Activated T-helper 1 cell treated with anti-CD3 and anti-CD28 coated beads, Interleukin-2, amount 50 U/mL, for 16 hours (primary cell): ENCODE measurements at places on chromosomes 1 and 21.

DNA sequence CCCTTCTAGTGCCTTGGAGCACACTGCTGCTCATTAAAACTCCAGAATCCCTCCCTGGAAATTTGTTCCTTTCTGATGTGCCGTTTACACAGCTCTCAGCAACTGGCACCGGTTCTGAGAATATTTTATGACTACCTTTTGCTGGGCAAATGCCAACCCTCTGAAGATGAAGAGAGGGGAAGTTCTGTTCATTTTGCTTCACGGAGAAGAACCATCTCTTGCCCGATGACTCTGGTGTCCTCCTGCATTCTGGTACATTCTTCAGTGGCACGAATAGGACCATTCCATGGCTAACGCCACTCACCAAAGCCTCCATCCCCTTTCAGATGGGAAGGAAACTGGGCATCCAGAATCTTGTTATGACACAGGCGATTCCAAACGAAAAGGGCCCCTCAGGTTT, 96.2 kb upstream of the SIM2 start:
- no peak for DNase-seq

DNA sequence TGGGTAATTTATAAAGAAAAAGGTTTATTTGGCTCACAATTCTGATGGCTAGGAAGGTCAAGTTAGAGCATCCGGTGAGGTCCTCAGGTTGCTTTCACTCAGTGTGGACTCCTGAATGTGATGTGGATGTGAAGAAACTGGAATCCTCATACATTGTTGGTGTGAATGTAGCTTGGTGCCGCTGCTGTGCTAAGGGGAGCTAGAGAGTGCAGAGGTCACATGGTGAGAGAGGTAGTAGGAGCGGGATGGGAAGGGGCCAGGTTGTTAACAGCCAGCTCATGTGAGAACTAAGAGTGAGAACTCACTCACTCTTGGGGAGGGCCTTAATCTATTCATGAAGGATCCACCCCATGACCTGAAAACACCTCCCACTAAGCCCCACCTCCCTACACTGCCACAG, 21.8 kb downstream of the ITSN1 start:
- no peak for DNase-seq

GRCh38 chr1:240104672-240105071, 13.0 kb downstream of the FMN2 start:
- no peak for DNase-seq

- DNase-seq = no peak
These were observed 16.1 kb upstream of the ARF1 start for GRCh38 chr1:228066416-228066815.

DNA sequence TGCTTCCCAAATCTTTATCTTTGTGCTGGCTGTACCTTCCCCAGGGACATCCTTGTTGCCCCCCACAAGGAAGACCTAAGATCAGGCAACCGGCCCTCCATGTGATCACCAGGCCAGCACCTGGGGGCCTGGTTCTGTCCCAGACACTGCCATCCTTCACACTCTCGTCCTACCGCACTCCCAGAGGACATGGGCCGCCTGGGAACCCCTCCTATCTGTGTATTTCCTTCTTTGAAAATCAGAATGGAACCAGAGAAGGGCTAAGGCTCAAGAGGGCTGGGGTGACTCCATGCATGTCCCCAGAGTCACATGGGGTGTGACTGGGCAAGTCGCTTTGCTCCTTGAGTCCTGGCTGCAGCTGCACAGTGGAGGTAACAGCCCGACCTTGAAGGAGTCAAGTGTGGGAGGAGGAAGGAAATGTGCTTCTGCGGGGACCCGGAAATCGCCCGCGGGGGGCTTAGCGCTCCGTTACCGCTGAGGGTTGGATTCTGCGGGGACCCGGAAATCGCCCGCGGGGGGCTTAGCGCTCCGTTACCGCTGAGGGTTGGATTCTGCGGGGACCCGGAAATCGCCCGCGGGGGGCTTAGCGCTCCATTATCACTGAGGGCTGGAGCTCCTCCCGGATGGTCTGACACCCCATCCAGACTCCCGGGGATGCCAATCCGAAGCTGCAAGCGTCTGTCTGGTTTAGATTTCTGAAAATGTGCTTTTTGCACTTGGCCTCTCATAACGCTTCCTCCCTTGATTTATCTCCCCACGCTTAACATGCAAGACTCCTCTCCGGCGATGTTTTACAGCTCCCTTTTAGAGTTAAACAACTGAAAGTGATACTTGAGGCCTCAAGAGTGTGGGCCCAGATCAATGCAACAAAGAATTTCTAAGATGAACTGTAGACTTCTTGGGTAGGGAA, 278.9 kb downstream of the NPHP4 start:
- DNase-seq = no peak

DNA sequence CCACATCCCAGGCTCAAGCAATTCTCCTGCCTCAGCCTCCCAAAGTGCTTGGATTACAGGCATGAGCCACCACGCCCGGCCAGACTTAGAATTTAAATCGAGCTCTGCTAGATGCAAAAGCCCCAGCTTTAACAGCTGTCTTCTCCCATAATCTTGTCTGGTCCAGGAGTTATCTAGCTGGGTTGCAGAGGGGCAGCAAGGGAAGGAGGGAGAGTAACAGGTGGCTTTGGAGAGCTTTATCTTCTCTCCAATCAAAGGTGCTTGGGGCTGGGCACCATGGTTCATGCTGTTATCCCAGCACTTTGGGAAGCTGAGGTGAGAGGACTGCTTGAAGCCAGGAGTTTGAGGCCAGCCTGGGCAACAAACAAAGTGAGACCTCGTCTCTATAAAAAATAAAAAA, 3.9 kb downstream of the RHBG start:
- no peak for DNase-seq

DNA sequence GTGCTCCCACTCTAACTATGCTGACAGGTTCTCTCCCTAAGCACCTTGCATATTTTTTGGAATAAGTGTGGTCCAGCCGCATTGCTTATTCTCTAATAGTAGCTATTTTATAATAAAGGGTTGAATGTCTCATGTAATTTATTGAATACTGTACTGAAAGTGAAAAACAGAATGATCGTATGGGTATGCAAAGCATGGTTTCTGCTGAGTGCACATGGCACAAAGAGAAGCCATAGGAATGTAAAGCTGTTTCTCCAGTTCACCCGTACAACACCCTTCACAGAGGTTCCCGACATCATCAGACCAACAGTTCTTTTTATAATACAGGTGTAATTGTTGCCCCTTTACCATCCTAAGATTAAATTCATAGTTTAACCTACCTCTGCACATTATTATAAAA, 8.9 kb upstream of the HAO2 start:
- DNase-seq = no peak

DNA sequence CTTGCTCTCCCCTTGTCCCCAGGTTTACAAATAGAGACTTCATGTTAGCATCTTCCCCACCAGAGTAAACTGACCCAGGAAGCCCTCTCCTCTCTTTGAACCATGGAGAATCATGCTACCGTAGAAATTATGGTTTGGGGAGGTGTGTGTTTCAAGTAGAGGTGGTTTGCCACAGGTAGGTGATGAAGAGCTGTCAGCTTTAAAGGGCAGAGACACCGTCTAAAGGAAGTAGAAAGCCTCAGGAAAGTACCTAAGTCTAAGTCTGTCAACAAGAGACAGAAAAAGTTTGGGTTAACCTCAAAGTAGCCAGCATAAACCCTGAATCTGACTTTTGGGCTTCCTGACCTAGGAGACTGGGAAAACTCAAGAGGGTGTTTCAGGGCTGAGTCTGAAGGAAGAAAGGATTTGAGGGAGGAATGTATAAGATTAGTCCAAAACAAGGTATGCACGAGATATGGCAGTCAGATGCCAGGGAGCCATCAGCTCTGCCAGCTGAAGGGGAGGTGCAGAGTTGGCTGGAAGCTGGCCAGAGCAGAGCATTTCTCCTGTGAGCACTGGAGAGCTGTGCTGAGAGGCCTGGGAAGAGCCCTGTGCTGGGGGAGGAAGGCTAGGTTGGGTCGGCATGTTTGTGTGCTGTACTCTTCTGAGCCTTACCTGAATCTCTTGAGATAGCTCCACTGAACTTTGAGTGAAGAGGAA, 14.3 kb downstream of the ADAMTSL4 start:
- no peak for DNase-seq

- no peak for DNase-seq
These were observed 128.6 kb upstream of the HOOK1 start for GRCh38 chr1:59686170-59686569.

DNA sequence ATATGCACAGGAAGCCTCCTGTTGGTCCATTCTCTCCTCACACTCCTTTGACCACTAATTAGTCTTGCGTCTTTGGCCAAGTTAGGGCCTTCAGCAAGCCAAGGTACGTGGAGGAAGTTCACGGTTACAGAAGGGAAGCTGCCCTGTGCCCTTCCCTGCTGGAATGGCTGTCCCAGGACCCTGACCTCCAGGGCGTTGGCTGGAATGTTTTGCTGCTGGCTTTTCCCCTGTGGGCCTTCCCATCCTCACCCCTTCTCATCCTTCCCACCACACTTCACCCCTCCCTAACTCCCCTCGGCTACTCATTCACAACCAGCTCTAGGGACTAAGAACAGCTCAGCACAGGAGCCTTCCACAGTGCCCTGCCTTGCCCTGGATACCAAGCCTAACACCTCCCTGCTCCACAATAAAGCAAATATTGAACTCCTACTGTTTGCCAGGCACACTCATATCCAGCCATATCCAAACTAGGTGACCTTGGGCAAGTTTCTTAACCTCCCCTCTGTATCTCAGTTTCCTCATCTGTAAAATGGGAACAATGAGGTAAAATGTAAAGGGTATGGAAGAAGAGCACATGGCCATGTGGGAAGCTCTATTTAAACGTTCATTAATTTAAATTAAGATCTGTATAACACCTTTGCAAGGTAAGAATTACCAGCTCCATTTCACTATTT, 8.8 kb upstream of the CDCP2 start:
- DNase-seq = no peak

DNA sequence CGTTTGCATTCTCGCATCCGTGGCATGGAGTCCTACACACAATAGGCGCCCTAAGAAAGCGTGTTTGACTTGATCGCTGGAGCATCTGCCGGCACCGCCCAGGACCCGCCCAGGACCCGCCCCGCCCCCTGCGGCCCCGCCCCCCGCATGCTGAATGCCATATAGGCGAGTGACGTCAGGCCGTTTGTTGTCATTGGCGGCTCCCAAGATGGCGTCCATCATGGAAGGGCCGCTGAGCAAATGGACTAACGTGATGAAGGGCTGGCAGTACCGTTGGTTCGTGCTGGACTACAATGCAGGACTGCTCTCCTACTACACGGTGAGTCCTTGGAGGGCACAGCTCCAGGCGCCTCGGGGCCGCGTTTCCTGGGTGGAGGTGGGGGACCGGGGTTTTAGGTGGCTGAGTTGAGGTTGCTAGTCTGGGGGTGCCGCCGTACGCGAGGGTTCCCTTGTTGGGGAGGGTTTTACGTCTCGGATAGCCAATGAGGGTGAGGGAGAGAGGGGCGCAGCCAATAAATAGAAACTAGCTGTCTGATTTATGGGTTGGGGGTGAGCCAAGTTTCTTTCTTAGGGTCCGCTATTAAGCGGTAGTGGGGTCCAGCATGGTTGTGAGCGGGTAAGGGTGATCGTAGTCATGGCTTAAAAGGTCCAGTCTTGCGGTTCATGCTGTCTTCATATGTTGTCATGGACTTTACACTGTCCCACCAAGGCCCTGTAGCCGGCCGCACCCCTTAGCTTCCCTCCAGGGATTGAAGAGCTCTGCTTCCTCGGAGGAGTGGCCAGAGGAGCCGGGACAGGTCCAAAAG, at the start of gene OSBPL9:
Gene OSBPL9, plus strand, starts transcription at position 190 of the 806 bp plus-strand sequence. Its CDS starts 19 bp downstream, at position 209.
- peak; percentile 78 for DNase-seq

DNA sequence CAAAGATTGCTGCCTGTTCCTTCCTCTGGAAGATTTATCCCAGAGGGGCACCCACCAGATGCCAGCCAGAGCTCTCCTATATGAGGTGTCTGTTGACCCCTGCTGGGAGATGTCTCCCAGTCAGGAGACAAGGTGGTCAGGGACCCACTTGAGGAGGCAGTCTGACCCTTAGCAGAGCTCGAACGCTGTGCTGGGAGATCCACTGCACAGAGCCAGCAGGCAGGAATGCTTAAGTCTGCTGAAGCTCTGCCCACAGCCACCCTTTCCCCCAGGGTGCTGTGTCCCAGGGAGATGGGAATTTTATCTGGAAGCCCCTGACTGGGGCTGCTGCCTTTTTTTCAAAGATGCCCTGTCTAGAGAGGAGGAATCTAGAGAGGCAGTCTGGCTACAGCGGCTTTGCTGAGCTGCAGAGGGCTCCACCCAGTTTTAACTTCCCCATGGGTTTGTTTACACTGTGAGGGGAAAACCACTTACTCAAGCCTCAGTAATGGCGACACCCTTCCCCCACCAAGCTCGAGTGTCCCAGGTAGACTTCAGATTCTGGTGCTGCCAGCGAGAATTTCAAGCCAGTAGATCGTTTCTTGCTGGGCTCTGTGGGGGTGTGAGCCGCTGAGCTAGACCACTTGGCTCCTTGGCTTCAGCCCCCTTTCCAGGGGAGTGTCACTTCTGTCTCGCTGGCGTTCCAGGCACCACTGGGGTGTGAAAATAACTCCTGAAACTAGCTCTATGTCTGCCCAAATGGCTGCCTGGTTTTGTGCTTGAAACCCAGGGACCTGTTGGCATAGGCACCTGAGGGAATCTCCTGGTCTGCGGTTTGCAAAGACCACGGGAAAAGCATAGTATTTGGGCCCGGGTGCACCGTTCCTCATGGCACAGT, 51.1 kb upstream of the PDC start:
- no peak for DNase-seq

- no peak for DNase-seq
These were observed 542.1 kb downstream of the COL11A1 start for GRCh38 chr1:102566182-102566581.
